ENCODE measurements at places on chromosomes 12 and 14. TPM values are rescaled to one million over a fixed set of nuclear protein-coding genes. Genes with fewer than 3 reads are reported as not detected.
A peak's percentile ranks its signal among the peaks of the same experiment; 100 is the strongest.

DNA sequence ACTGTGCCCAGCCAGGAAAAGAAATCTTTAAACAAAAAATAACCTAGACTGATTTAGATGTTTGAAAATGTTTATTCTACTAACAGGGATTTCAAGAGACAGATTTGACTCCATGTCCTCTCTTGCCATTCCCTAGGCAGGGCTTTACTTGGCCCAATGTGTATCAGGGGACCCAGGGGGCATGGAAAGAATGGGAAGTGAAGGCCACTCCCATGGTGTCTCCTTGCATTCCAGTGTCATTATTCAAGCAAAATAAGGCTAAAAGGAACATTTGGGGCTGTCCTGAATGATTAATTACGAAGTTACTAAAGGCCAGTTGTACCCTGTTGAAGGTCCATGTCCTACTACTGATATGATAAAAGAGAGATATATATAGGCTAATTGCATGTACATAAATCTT lies 151.9 kb upstream of the ATF7IP start:
- no peak for DNase-seq

RHOJ gene
- not detected for total RNA-seq

DNA sequence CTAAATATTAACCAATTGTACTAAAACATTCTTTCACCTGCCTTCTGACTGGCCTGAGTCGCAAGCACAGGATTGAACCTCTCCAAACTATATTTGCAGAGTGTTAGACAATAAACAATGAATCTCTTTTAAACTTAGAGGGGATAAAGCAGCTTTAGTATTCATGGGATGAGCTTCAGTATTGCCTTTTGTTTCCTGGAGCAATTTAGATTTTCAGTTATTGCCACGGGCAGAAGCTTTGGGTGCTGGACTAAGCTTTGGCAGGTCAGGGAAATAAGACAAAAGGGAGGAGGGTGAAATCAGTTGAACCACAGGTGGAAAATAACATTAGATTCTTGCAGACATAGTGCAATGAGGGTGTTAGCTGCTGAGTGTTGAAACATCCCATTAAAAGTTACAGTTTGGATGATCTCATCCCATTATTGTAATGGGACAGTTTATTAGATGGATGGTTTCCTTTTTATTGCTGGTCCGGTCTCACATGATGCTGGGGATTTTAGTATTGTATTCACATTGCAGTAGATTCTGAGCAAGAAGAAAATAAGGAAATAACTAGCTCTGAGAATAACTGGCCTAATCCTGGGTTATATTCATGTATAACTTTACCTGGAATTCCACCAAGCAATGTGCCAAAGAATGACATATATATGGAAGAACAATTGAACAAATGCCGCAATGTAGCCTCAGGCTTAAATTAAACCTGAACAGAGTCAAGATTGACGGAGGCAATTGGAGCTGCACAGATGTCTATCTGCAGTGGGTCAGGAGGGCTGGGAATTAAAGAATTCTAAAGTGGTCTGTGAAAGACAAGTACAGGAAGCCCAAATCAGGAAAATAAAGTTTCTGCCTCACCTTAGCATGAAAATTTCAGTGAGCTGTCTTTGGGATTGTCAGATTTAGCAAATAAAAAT lies 1092.8 kb upstream of the SEL1L start:
- DNase-seq: no peak

ZDHHC22 gene
- total RNA-seq: not detected

PLBD1 gene
- 0.37 TPM for total RNA-seq

DNA sequence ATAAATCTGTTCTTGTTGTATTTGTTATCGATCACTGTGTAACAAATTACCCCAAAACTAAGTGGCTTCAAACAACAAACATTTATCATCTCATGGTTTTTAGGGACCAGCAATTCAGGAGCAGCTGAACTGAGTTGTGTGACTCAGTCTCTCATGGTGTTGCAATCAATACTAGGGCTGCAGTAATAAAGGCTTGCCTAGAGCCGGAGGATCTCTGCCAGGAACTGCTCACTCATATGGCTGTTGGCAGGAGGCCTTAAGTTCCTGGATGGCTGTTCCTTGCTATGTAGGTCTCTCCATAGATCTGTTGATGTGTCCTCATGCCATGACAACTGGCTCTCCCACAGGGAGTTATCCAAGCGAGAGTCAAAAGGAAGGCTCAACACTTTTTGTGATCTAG lies 3.8 kb upstream of the PSMC6 start:
- DNase-seq: peak; percentile 52

- no peak for DNase-seq
Measured at GRCh38 chr14:63745858-63746425, 18.1 kb upstream of the SGPP1 start.

GRCh38 chr14:90700933-90701776 lies 115.1 kb downstream of the TTC7B start:
- no peak for DNase-seq

GNB3 gene
- total RNA-seq: 1.5 TPM
